Activated CD4-positive, CD25-positive, alpha-beta regulatory T cell (primary cell): ENCODE measurements at places on chromosomes 16 and 17.

- no peak for DNase-seq
Observed at GRCh38 chr17:70377654-70378053, 208.3 kb downstream of the KCNJ2 start.

GRCh38 chr17:60390925-60391470, 935 bp downstream of the USP32 start:
- DNase-seq: no peak

GRCh38 chr17:7835814-7836595, 2.0 kb downstream of the KDM6B start:
- DNase-seq: no peak

DNA sequence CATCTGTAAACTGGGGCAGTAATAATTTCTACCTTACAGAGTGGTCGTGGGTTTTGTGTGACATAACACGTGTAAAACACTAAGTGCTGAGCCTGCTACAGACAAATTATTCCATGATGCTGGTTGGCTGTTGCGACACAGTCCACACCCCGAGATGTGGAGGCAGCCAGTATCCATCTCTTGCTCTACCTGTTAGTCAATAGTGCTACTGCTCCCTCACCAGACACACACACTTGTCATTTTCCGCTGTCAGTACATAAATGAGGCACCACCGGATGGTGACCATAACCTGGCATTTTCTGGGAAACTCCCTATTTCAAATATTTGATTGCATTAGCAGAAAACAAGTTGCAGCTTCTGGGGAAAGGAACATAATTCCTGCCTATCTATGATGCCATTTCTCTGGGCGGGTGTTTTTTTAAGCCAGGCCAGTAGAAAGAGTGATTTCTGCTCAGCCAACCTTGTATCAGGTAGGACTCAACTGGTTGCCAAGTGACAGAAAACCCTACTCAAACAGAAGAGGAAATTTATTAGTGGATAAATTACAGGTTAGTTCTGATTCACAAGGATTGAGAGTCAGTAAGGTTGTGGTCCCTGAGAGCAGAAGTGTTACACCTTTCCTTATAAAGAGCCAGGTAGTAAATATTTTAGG, 24.1 kb downstream of the DNAJA2 start:
- no peak for DNase-seq

DNA sequence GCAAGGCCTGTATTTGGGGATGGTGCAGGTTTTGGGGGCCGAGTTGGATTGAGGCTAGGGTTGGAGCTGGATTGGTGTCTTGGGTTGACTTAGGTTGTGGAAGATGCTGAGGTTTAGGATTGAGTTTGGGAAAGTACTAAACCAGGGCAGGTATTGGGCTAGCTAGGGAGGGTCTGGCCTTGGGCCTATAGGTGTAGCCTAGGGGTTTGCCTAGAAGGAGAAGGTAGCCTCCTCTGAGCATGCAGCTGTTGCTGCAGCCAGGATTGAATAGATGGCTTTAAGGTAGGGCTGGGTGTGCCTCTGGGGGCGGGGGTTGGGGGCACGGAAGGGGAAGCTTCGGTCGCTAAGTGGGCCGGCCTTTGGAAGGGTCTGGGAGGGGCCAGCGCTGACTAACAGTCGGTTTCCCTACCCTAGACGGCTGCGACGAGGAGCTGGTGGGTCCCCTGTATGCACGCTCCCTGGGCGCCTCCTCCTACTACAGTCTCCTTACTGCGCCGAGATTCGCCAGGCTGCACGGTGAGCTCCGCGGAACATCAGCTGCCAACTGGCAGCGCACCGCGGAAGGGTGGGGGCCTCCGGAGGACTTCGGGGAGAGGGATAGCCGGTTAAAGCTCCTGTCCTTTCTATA, 1.2 kb downstream of the CNTNAP1 start:
- DNase-seq: no peak
